Neural crest cell (in vitro differentiated cells): ENCODE measurements at places on chromosomes 2 and 18. TPM values are rescaled to one million over a fixed set of nuclear protein-coding genes. Genes with fewer than 3 reads are reported as not detected.

- DNase-seq: no peak
- no peaks in the 10 kb centered on the region for H3K27me3 ChIP-seq
- peaks cover 10% of the 10 kb centered on the region for H3K4me1 ChIP-seq
- H3K36me3 ChIP-seq: peaks cover 2% of the 10 kb centered on the region
- no peak overlapping the region for H3K27ac ChIP-seq
Observed at GRCh38 chr2:146661473-146662096, 1183.2 kb upstream of the ACVR2A start.

DNA sequence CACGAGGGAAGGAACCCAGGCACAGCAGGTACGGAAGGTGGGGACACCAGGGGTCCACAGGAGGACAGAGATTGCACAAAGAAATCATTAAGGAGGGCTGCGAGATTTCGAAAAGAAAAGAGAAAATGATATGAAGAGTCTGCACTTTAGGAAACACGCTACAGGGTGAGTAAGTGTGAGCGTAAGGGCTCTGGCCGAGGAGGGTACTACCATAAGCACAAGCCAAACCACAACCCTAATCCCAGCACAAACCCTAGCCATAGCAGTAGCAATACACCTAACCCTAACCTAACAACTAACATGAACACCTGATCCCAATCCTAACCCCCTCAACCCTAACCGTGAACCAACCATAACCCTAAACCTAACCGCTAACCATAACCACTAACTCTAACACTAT lies 104.0 kb downstream of the ZNF516 start:
- H3K4me3 ChIP-seq: no peak overlapping the region
- H3K27ac ChIP-seq: no peak overlapping the region
- H3K4me1 ChIP-seq: peaks cover 35% of the 10 kb centered on the region
- H3K36me3 ChIP-seq: peaks cover 29% of the 10 kb centered on the region

LINC00305 gene
- total RNA-seq: not detected in 2 replicates

DNA sequence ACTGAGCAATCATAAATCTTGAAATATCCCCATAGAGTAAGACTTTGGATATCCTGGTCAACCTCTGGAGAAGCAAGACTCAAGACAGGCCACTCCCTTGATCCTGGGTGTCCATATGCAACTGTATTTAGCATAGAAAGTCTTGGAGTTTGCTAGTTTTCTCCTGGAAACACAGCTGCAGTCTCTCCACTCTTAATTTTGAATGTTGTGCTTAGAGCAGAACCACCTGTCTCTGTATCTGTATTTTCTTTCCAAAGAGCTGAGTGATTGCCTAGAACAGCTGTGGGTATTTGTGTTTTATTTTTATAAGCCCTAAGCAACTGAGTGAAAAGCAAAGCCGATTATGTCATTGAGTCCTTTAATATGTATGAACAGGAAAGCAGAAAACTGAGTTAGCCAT lies 64.1 kb upstream of the ADAM23 start:
- peaks cover 9% of the 10 kb centered on the region for H3K36me3 ChIP-seq
- H3K4me3 ChIP-seq: no peak overlapping the region
- H3K27ac ChIP-seq: no peak overlapping the region
- no peaks in the 10 kb centered on the region for H3K4me1 ChIP-seq

DNA sequence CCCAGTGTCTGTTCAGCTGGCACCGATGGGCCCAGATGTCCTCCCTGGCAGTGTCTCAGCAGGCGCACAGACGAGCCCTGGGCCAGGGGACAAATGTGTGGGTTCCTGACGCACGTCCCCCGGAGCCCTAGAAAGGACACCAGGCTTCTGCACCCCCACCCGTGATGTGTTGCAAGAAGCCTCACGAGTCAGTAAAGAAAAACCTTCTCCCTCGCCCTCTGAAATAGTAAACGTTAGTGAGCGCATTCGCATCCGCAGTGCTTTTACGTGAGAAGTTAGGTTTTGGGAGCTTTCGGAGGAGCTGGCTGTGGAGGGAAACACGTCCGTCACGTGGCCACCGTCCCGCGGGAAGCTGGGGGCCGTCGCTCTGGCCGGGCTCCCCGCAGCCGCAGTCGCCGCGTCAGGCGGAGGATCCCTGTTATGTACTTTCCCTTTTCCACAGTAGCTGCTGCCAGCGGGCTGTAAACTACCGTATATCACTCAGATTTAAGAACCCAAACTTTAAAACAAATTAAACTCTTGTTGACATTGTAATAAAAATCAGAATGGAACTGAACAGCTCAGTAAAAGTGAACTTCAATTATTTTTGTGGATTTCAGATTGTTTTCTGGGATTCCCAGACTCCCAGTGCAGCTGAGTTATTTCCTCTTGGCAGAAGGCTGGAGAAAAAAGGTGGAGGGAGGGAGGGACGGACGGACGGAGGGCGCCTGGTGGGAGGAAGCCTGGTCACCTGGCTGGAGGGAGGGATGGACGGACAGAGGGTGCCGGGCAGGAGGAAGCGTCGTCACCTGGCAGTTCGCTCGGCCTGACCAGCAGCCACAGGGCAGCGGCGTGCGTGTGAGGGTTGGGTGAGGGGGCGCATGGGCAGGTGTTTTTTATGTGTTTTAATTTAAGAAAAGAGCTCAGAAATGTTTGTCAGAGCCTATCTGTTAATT lies 112.1 kb downstream of the NFATC1 start:
- peaks cover 7% of the 10 kb centered on the region for H3K27me3 ChIP-seq
- DNase-seq: no peak
- no peak overlapping the region for H3K4me3 ChIP-seq
- H3K36me3 ChIP-seq: no peaks in the 10 kb centered on the region
- H3K27ac ChIP-seq: no peak overlapping the region

HOXD4 gene
- 1.3 TPM in 2 replicates for total RNA-seq
